Caco-2 (cell line): ENCODE measurements at places on chromosomes 11 and 22. TPM values are rescaled to one million over a fixed set of nuclear protein-coding genes. Genes with fewer than 3 reads are reported as not detected.

- H3K4me1 ChIP-seq, result no peaks in the 10 kb centered on the region
- H3K27me3 ChIP-seq, result no peaks in the 10 kb centered on the region
- no peaks in the 10 kb centered on the region for H3K36me3 ChIP-seq
- H3K27ac ChIP-seq, result no peak overlapping the region
These were observed 50.5 kb downstream of the MAPK1 start for GRCh38 chr22:21816787-21817496.

DNA sequence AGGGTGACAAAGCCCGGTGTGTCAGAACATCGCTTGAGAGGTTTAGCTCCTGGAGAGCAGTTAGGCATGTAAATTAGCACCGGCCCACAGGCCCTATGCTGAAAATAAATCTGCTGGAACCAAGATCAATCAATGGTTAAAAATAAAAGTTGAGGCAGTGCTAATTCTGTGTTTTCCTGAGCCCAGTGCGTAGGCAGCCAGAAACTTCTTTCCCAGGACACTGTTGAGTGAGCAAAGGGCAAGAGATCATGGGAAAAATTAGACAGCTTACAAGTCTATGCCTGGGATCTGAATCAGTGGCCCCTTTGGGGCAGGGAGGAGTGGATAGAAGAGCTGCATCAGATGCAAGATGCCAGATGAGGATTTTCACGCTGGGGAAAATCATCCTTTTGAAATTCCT, 539.2 kb downstream of the BUD13 start:
- no peaks in the 10 kb centered on the region for H3K4me1 ChIP-seq
- H3K27me3 ChIP-seq, result no peaks in the 10 kb centered on the region
- no peak overlapping the region for H3K4me3 ChIP-seq
- DNase-seq, result no peak
- no peaks in the 10 kb centered on the region for H3K36me3 ChIP-seq
- no peak overlapping the region for H3K27ac ChIP-seq

The P2RY2 gene
- total RNA-seq, result 10.4 and 11.4 TPM in 2 replicates

The SYT7 gene
- total RNA-seq, result 32.8 and 33.5 TPM in 2 replicates

The SCGB1C1 gene
- not detected in 2 replicates for total RNA-seq

DNA sequence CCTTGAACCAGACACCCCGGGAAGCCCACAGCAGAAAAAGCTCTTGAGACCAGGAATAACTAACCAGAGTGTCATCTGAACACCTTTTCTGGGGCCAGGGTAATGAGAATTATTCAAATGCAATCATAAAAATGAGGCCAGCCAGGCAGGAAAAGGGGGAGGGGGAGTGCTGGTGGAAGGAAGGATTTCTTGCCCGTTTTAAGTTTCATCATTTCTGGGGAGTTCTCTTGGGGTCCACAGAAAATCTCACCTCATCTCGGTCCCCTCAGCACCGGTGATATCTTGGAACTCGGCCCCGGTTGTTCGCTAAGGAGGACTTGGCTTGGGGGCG, 495 bp upstream of the PKNOX2 start:
- peak; percentile 29 for DNase-seq
- H3K27me3 ChIP-seq, result peaks cover 11% of the 10 kb centered on the region
- no peaks in the 10 kb centered on the region for H3K36me3 ChIP-seq
- H3K4me1 ChIP-seq, result peaks cover 5% of the 10 kb centered on the region
- no peak overlapping the region for H3K4me3 ChIP-seq
- no peak overlapping the region for H3K27ac ChIP-seq

GRCh38 chr22:37746366-37747079, 49.7 kb downstream of the TRIOBP start:
- peaks cover 18% of the 10 kb centered on the region for H3K4me1 ChIP-seq
- H3K27ac ChIP-seq, result peak overlapping the region; percentile 63
- no peak for DNase-seq
- H3K36me3 ChIP-seq, result peaks cover 2% of the 10 kb centered on the region; the same call in 1 of the 2 replicates

DNA sequence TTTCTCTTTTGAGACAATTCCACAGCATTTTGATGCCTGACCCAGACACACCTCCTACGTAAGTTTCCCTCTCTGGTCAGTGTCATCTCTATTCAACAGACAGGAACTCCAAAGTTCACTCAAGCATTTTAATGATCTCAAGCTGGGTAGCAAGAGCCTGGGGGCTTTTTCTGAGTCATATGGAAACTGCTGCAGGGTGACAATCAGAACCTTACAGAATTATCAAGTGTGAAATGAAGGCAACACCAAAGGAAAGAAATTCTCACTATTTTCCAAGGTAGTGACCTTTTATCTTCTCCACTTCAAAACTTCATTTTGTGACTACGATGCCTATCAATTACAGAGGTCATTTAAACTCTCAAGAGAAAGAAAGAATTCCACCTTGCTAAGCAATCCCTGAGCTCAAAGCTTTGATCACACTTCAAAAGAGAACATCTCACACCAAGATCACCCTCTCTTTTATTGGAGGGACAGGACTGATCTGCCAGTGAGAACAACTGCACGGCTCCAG, 229.0 kb upstream of the ZC3H12C start:
- no peaks in the 10 kb centered on the region for H3K4me1 ChIP-seq

The TMA7B gene
- not detected in 2 replicates for total RNA-seq

GRCh38 chr11:16831316-16832192, 93.1 kb downstream of the C11orf58 start:
- DNase-seq, result no peak
- H3K36me3 ChIP-seq, result no peaks in the 10 kb centered on the region
- no peaks in the 10 kb centered on the region; the same call in 1 of the 2 replicates for H3K4me1 ChIP-seq
- no peak overlapping the region for H3K4me3 ChIP-seq
- peak overlapping the region; percentile 12 for H3K27ac ChIP-seq

The CCDC87 gene
- 1.0 TPM in 2 replicates for total RNA-seq

- DNase-seq, result peak; percentile 87
- no peak overlapping the region for H3K4me3 ChIP-seq
These were observed 19.7 kb downstream of the NNMT start for GRCh38 chr11:114315749-114316368.
